ENCODE measurements at places on chromosomes 2 and 18. TPM values are rescaled to one million over a fixed set of nuclear protein-coding genes. Genes with fewer than 3 reads are reported as not detected.
A peak's percentile ranks its signal among the peaks of the same experiment; 100 is the strongest.

Gene ABHD1
- not detected for total RNA-seq

Gene ITGA4
- 0.42 TPM for total RNA-seq

Gene UNC80
- not detected for total RNA-seq

Gene COL4A4
- 0.25 TPM for total RNA-seq

Gene CRYGD
- total RNA-seq: not detected

Gene TAF4B
- total RNA-seq: 5.8 TPM

DNA sequence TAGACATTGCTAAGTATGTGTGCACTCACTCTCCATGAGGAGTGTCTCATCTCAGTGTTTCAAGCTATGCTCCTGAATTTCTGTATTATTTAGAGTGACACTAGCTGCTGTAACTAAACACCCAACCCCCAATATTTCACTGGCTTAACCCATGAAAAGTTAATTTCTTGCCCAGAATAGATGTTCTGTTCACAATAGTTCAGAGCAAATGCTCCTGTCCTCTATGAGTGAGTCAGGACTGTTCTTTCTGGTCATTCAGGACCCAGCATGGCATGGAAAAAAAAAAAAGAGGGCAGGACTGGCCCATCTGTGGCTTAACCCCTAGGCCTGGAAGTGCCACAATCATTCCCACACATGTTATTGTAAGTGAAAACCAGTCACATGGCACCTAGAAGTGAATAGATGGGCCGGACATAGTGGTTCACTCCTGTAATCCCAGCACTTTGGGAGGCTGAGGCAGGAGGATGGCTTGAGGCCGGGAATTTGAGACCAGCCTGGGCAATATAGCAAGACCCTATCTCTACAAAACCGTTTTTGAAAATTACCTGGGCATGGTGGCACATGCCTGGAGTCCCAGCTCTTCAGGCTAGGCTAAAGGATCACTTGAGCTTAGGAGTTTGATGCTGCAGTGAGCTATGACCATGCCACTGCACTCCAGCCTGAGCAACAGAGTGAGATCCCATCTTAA lies 663.6 kb downstream of the IRS1 start:
- DNase-seq: no peak

DNA sequence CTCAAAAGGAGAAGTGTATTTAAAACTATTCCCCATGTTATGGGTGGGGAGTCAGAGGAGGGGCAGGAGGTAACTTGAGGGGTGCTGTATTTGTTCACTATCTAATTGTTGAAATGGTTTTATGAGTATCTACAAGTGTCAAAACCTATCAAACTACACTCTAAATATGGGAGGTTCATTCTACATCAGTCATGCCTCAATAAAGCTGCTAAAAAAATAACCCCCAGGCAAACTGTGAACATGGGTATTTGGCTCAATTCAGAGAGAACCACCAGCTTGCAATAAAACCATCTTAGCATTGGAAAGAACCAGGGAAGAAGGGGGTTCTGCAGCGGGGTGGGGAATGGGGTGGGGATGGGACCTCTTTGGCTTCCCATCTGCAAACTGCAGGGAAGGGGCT lies 176.0 kb upstream of the SMAD2 start:
- no peak for DNase-seq

DNA sequence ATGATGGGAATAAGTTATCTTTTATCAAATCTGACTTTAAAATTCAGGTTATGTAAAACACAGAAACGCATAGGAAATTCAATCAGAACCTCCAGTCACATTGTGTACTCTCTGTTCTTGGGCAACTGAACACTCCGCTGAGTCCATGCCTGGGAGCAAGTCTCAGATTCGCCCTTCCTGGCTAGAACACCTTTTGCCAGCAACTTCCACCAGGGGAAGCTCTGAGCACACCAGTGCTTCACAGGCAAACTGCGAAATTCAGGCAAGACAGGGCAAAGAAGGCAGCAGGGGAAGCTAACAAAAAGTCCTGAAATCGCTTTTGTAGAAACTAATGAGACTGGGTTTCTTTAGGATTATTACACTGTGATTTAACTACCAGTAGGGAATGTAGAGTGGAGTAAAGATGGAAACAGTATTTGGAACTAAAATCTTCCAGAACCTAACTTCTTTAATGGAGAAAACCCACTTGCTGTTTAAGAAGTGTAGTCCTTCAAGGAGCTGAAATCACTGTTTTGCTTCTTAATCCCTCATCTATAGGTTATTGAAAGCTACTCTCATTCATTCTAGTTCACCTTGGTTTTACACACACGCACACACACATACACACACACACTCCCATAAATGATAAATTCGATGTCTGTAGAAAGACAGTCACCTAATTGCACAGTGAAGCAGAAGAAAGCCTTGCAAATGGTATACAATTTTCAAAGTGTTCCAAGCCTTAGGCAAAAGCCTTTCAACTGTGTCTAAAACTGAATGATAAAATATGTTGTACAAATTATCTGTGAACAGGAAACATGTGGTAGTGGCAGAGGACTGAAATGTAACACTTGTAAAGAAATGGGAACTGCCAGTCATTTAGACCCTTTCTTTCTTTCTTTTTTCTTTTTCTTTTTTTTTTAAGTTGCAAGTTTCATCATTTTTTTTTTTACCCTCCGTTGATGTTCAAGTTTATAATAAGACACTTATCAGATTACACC lies 214.5 kb downstream of the TMEM182 start:
- DNase-seq: peak; percentile 78

DNA sequence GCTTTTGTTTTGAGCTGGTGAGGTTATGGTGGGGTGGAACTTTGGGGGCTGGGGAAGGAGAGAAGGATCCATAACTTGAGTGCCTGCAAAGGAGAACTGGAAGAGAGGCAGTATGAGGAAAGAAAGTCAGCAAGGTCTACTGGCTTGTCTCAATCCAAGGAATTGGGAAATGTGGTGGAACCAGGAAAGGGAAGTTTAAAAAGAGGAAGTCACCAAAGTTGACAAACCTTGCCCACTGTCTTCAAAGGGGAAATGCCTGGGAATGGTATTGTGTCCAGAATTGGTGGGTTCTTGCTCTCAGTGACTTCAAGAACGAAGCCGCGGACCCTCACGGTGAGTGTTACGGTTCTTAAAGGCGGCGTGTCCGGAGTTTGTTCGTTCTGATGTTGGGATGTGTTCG lies 304.1 kb upstream of the FAM98A start:
- no peak for DNase-seq

DNA sequence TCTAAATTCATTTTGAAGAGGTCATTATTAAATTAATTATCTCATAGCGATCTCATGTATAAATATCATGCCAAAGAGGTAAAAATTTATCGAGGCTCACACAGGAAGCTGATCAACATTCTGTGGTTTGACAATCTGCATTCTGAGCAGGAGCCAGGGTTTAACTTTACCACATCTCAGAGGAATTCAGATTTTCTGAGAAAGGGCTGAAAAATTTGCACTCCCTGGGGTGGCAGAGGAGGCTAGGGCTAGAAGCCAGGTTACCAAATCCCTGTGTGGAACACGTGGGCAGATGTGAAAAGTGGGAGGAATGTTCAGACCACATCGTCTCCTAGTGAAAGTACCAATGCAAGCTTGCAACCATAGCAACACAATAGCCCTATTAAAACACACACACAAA lies 63.5 kb upstream of the CTLA4 start:
- peak; percentile 75 for DNase-seq

- DNase-seq: no peak
These were observed 287.6 kb downstream of the SETBP1 start for GRCh38 chr18:44968336-44968735.

- no peak for DNase-seq
These were observed 93.5 kb downstream of the TNS1 start for GRCh38 chr2:217909156-217909820.

- no peak for DNase-seq
These were observed 59.0 kb downstream of the SDC1 start for GRCh38 chr2:20165677-20166509.
